ENCODE measurements at places on chromosomes 2 and 18.

DNA sequence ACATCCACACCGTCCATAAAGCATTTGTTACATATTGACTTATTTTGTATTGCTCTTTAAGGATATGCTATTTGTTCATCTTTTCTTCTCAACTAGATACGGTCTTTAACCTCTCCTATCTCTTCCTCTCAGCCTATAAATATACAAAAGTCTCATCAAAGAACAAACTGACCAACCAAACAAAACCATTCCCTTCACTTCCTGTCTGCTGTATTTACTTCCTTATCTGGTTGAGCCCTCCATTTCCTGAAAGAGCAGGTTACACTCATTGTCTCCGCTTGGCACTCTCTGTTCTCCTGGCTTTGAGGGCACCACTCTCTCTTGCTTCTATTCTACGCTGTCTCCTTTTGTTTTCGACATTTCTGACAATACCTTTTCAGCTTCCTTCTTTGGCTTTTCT is 431.9 kb upstream of the TCF4 start:
- DNase-seq = no peak

DNA sequence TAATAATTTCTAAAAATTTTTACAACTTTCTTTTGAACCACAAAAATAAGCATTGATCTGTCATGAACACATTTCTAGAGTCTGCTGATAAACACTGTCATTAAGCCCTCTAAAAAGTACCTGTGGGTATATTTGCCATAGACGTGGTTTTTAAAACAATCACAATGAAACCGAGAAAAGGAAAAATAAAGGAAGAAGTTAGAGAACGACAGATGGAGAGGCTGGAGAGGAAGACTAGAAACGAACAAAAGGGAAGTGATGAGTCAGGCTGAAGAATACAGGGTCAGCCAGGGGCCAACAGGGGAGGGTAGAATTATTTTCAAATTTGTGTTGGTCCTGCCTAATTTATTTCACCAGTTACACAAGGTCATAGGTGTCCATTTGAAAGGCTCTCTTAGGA is 62.0 kb downstream of the MYL12B start:
- no peak for DNase-seq

GRCh38 chr18:69330385-69331005 is 70.2 kb upstream of the DOK6 start:
- DNase-seq = no peak

GRCh38 chr18:58541789-58542425 is 87.0 kb downstream of the ALPK2 start:
- DNase-seq = peak; percentile 55

DNA sequence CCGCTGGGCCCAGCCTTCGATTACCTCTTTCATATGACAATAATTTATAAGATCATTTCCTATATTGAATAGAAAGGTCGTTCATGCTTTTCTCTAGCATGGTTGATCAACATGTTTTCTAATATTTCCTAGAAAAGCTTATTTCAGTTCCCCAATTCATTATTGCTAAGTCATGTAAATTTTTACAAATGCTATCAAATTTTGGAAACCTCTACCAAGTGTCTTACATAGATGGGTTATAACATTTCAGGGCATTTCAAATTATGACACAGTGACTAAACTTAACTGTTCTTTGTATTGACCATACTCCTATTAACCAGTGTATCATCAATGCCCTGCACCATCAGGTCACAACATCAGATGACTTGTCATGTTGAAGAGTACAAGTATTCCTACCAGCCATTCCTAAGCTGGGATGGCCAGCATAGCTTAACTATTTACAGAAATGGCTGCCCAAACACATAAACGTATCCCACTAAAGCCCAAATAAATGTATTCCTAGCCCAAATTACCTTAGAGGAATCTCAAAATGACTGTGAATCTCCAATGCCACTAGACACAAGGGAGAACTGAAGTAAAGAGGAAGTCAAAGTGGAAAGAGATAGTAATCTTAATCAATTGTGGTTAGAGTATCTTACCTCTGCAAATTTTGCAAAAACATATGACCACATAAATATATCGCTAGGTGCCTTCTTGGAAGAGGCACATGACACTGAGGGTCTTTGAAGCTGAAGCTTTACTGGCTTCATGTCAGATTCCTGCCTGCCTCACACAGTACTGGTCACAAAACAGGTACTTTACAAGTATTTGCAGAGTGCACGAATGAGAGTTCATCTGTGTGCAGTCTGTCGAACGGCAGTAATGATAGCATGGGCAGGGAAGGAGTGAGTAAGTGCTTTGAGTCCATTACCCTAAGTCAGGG is 87.3 kb upstream of the TLK1 start:
- peak; percentile 52 for DNase-seq

DNA sequence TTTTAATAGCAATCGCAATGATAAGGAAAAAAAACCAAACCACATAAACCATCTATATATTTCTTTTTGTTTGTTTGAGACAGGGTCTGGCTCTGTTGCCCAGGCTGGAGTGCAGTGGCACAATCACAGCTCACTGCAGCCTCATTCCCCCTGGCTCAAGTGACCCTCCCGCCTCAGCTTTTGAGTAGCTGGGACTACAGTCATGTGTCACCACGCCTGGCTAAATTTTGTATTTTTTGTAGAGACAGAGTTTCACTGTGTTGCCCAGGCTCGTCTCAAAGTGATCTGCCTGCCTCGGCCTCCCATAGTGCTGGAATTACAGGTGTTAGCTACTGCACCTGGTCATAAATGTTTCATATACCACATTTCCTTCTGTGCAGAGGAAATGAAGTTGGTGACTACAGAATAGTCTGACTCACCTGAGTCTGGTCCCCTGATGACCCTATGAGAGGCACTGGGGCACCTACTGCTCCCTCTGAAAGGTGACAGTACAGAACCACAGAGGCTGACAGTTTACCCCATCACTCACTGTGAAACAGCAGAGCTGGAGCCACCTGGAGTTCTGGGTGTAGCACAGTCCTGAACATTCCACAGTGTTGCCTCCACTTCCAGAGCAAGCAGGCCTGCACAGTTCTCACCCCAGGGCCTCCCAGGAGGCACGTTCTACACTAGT is 183.7 kb upstream of the PXDN start:
- DNase-seq = no peak

- DNase-seq = no peak
Measured at GRCh38 chr2:64062840-64063239, 43.6 kb upstream of the VPS54 start.

DNA sequence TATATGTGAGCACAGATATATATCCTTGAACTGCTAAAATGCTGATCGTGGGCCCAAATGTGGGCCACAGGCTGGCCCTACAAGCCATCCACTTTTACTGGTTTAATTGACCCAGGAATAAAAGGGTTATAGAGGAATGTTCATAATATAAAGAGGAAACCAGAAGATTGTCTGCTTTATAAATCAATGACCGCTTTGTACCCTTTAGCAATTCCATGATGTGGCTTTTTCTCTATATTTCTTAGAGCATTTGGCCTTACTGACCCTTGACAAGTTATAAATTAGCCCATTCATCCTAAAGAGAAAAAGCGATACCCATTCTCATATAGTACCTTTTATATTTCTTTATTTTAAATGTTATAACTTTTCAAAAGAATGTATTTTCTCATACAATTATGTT is 87.1 kb upstream of the ITGA4 start:
- no peak for DNase-seq

DNA sequence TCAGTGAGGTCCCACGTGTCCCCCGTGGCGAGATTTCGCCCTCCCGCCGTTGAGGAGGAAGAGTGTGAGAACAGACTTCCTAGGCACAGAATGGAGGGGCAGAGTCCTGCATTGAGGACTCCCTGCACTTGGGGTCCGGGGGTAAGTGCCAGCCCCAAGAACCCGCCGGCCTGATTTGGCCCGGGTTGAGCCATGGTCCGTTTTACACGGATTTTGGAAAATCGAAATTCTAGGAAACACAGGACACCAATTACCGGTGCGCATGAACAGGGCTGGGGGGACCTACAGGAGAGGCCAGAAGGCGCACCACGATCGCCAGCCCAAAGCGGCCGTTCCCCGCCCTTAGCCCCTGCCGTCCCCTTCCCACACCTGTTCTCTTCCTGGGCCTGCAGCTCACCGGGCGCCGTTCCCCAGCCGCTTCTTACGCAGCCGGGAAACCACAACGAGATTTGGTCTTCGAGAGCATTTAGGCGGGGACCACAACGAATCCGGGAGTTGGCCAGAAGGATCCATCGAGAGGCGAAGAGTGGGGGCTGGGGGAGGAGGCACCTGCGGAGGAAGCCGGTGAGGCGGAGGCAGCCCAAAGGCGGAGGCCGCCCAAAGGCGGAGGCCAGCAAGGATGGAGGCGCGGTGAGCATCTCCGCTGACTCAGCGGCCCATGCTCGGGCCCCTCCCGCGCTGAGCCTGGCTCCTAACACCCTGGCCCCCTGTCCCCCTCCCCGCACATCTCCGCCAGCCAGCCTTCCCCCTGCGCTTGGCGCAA is 464 bp upstream of the TLX2 start:
- no peak for DNase-seq

DNA sequence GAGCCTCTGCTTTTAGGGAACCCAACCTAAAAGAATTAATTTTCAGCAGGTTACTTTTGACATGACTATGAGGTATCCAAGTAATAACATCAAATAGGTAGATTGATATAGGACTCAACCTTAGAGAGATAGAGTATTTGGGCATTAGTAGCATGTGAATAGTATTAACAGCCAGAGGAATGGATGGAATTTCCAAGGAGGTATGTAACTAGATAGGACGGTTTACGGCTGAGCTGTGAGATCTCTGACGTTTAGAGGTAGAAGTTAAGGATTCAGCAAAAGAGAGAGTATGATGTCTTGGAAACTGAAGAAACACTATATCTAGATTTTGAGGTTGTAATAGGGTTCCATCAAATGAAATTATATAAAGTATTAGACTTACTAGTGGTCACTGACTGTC is 70.3 kb downstream of the HNMT start:
- DNase-seq = no peak

DNA sequence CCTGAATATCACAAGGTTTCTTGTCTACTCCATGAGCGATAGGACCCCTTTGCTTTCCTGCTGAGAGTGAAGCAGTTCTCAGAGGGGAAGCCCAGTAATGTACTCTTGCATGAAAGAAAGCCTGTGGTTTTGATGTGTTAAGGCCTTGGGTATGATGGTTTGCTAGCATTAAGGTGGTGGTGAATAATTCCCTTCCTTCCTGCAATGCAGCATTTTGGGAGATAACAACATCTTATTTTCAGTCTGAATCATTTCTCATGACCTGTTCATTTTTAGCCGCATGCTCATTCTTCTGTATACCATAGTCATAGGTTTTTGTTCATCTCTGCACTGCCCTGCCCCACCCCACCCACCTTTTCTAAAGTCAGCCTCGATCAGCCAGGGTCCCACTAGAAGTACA is 66.2 kb downstream of the HNMT start:
- no peak for DNase-seq

- DNase-seq = no peak
Measured at GRCh38 chr2:166765141-166765540, 123.1 kb upstream of the XIRP2 start.

- no peak for DNase-seq
Measured at GRCh38 chr2:194700116-194700515, 956.9 kb upstream of the SLC39A10 start.

DNA sequence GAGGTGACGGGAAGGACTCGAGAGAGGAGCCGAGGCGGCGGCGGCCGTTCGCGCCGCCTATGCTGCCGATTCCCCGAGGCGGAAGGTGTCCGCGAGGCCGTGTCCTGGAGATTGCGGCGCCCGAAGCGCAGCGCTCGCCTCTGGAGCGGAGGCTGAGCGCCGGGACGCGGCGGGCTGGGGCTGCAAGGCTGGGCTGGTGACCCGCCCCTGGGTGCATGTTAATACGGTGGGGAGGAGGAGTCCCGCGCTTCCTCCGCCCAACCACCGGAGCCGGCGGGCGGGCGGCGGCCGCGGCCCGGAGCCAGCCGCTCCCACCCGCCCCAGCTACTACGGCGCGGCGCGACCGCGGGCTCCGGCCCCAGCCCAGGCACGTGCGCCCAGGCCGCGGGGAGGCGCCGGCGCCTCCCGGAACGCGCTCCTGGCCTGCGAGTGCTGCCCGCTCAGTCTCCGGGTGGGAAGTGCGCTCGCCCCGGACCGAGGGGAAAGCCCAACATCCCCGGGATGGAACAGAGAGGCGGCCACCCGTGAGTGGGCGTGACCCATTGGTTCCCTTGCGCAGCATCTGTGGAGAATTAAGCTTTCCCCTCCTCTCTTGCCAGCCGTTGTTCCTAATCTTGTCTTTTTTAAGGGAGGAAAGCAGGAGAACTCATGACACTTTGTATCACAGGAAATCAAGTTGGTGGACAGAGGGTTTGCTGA is at the start of gene DLGAP1:
DLGAP1 (minus strand) TSS at position 195 of the 699 bp plus-strand sequence.
- DNase-seq = no peak

DNA sequence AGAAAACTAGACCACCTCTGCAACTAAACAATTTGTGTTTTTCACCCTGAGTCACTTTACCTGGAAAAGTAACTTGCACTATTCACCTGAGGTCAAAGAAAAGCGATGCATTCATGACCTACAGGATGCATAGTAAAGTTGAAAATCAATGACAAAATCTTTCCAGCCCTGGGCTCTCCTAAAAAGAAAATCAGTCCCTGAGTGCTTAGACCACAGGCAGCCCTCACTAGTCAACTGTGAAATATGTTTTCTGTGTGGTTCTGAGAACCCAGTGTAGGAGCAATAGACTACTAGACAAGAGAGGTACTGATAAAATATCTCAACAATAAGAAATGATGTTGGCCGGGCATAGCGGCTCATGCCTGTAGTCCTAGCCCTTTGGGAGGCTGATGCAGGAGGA is 133.1 kb downstream of the TXNL1 start:
- no peak for DNase-seq

- DNase-seq = no peak
Measured at GRCh38 chr2:59680863-59681262, 872.6 kb downstream of the BCL11A start.

DNA sequence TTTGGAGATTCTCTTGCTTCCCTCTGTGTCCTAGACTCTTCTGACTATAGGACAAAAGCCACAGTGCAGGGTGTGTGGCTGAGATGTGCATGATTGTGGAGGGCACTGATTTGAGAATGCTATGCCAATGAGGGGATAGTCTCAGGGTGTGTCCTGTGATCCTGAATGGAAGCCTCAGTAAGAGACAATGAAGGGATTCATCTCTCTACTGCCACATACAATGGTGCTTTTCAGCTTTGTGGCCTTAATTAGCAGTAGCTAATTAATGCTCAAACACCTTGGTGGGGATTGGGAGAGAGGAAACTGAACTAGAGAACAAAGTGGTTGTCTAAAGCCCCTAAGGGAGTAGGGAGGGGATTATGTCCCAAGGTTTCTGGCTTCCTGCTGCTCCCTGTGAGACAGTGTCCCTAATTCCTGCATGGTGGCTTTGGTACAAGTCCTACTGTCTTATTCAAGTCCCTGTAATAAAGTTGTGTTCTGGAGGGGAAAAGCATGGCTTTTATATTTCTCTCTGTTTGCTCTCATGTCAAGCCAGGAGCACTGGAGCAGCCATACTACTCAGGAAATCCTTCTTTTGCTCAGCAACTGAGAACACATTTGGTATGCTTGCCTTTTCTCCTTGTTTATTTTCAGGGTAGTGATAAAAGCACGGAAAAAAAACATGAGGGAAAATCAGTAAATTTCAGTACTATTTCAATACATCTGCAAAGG is 415.2 kb upstream of the TCF4 start:
- no peak for DNase-seq

GRCh38 chr18:61752973-61753372 is 139.8 kb downstream of the RNF152 start:
- DNase-seq = no peak

GRCh38 chr2:128755695-128756364 is 437.2 kb upstream of the HS6ST1 start:
- no peak for DNase-seq

GRCh38 chr2:9032121-9032520 is 28.6 kb upstream of the MBOAT2 start:
- DNase-seq = no peak

All from CD8-positive, alpha-beta T cell (primary cell).